ENCODE measurements at places on chromosomes 3 and 15.

GRCh38 chr3:174413062-174413912, 445.8 kb upstream of the NAALADL2 start:
- no peak for DNase-seq

DNA sequence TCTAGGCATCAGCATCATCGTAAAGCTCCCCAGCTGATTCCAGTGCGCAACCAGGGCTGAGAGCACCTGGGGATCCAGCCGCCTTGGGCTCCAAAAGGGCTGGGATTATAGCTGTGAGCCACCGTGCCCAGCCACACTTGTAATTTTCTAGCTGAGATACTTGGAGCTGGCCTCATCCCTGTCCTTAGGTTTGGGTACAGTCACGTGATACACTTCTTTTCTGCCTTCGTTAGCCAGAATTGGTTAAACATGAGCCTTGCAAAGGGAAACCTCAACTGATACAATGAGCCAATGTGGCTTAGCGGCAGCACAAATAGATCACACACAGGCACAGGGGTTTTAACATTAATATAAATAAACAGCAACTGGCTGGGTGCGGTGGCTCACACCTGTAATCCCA, 69.8 kb upstream of the GCNT3 start:
- DNase-seq = no peak

DNA sequence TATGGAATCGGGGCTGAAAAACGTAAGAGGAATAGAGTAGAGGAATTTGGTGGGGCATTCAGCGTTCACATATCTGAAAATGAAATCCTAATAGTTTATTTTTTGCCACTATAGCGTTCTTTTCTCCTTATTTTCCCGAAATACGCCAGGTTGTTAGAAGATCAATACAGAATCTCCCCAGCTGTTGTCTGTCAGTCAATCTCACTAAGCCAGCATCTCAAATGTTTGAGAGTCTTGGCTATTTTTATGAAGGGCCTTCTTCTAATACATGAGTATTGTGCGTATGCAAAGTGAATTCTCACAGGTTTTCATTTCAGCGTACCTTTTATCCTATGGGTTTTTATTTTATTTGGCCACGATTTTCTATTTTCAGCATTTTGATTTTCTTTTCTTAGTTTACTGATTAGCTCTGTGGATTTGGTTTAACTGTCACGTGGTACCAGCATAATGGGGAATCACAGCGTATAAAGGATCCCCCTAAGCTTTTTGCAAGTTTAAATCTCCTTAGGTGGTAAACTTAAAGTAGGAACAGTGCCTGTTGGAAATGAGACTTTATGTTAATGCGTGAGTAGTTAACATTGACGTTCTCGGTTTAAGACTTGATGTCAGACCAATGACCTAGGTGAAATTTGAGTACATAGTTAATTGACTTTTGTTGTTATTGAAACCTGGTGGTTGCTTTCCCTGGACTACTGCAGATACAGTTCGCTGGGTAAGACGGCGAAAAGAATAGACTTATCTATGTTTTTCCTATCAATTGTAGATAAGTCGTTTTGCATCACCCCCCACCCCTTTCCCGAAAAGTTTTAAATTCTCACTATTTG, 1.3 kb downstream of the FXR1 start:
- no peak for DNase-seq

DNA sequence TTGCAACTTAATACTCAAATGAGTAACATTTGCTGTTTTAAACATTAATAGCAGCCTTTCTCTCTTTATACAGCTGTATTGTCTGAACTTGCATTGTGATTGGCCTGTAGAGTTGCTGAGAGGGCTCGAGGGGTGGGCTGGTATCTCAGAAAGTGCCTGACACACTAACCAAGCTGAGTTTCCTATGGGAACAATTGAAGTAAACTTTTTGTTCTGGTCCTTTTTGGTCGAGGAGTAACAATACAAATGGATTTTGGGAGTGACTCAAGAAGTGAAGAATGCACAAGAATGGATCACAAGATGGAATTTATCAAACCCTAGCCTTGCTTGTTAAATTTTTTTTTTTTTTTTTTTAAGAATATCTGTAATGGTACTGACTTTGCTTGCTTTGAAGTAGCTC, 40.3 kb downstream of the CTNNB1 start:
- DNase-seq = no peak

DNA sequence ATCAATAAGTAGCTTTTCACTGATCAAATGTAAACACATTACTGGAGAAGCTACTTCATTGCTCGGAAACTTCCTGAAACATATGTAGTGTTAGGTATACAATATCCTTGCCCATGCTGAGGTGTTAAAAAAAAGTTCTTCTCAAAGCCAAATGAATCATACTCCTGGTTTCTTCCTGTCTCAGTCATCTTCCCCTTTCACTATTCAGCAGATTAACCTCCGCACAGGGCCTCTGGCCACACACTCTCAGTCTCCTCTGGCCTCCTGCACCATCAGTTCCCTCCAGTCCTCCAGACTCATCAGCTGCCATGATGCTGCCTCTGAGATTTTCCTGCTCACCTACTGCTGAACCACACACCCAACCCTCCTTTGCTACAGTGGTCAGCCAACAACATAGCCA, 70.5 kb upstream of the BOC start:
- DNase-seq = peak; percentile 3

GRCh38 chr3:156561533-156561932, 6.6 kb upstream of the SSR3 start:
- no peak for DNase-seq

- no peak for DNase-seq
These were observed 691 bp downstream of the RHCG start for GRCh38 chr15:89495638-89496145.

Measured in activated CD4-positive, alpha-beta T cell treated with anti-CD3 and anti-CD28 coated beads, Interleukin-2, amount 50 U/mL, for 48 hours (primary cell).